Stimulated activated CD8-positive, alpha-beta memory T cell treated with anti-CD3 and anti-CD28 coated beads, Interleukin-12 subunit alpha, Interleukin-12 subunit beta, amount 100 ng/mL, for 4 hours (primary cell): ENCODE measurements at places on chromosomes 12 and 14.

GRCh38 chr12:3464561-3464960 lies 26.4 kb upstream of the PRMT8 start:
- no peak for DNase-seq

DNA sequence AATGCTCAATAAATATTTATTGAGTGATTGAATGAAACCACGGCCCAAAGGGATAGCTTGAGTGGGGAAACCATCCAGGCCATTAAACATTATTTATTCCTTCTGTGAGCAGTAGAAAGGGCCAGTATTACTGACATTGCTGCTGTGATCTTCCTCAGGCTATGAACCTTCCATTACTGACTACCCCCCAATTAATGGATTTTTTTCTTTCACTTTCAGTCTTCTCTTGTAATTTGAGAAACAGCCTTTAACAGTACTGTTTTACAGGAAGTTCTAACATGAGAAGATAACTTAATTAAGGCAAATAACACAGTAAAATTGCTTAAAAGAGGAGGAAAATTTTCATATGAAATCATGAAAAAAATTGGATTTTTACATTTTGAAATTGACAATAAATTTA lies 629.5 kb downstream of the TRHDE start:
- DNase-seq, result no peak

GRCh38 chr12:75366629-75367028 lies 24.3 kb upstream of the GLIPR1L2 start:
- no peak for DNase-seq

DNA sequence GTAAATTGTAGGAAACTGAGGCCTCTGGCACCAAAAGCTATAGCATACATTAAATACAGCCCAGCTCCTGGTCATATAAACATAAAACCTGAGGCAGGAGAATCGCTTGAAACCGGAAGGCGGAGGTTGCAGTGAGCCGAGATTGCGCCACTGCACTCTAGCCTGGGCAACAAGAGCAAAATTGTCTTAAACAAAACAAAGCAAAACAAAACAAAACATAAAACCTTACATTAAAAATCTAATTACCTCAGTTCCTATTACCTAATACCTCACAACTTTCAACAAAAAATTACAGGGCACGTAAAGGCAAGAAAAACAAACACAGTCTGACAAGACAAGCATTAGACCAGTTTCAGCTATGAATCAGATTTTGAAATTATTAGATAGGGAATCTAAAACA lies 36.7 kb downstream of the TMEM116 start:
- DNase-seq, result no peak

- no peak for DNase-seq
These were observed 13.7 kb downstream of the OR6J1 start for GRCh38 chr14:22630486-22630885.

- no peak for DNase-seq
These were observed 68.1 kb downstream of the ETV6 start for GRCh38 chr12:11717519-11717961.

- DNase-seq, result no peak
These were observed 20.5 kb downstream of the OR10P1 start for GRCh38 chr12:55657212-55657611.

- no peak for DNase-seq
These were observed 4.4 kb upstream of the RPAP3 start for GRCh38 chr12:47710278-47710677.

DNA sequence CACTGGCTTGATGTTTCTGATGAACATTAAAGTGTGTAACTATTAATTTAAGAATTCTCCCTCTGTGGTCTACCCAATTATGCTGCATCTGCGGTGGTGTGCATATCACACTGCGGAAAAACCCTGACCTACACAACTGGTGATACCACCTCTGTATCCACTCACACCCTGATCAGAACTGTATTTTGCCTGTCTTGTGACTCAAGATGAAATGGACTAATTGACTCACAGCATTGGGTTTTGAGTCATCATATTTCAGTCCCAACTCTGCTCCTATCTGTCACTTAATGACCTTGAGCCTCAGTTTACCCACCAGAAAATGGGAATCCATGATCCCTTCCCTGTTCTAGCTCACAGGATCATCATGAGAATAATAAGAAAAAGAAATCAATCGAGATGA lies 65.6 kb downstream of the NUAK1 start:
- DNase-seq, result no peak

DNA sequence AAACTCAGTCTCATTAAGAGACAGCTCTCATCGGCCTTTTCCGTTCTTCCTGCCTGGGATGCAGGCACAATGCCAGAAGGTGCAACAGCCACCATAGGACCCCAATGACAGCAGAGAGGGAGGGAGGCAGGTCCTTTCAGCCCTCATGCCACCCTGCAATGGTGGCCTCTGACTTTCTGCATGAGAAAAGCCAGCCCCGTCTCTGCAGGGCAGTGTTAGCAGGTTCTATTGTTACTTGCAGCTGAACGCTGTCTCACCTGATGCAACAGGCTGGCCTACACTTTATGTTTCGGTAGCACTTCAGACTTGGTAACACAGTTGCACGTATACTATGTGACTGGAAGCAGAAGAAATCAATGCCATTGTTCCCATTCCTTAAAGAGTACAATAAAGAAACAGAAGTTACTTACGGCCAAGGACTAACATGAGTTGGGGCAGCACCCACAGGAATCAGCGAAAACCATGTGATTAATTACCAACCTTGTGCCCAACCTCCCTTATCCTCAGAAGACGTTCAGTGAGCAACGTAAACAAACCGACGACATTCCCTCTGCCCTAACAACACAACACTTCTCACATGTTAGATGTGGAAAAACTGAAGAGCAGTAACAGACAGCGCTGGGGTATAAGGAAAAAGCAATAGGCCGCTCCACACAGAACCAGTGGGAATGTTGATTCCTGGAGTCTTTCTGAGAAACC lies 102.1 kb downstream of the RIMBP2 start:
- no peak for DNase-seq
